Thymus (tissue), 14 donors: ENCODE measurements at places on chromosomes 7 and 10.

- DNase-seq, result no peak
Observed at GRCh38 chr7:2924866-2925840, 81.0 kb upstream of the GNA12 start.

DNA sequence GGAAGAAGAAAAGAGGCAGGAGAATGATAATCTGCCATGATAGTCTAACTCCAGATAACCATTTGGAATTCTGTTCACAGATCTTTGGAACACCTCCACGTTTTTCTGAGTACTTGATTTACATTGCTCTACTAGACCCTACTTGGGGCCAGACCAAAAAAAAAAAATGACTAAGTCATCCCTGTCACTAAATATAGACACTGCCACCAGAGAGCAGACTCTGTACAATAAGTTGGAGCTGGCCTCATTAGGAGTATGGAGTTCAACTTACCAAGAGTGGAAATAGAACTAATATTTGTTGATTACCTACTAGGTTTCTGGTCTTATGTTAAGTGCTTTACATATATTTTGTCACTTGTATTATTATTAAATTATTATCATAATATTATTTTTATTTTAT is 80.9 kb upstream of the ZNF800 start:
- DNase-seq, result no peak

GRCh38 chr7:55440040-55440690 is 75.0 kb downstream of the LANCL2 start:
- no peak for DNase-seq

- no peak for DNase-seq
Observed at GRCh38 chr10:44963772-44964633, 4.4 kb downstream of the RASSF4 start.

GRCh38 chr10:12358863-12359564 is 9.7 kb downstream of the CAMK1D start:
- DNase-seq, result no peak

DNA sequence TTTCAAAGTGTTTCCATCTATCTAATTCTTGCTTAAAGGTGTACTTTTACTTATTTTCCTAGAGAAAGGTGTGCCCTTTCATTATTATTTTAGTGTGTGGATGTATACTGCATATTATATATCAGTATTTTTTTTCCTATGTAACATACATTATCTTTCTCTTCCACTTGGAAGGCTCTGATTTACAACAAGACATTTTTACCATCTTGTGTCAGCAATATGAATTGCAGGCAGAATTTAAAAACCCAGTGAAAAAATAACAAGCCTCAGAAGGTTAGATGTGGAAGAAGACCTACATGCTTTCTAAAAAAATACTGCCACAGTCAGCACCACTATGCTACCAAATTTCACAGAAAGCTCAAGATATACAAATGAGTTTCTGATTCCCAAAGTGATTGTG is 327.7 kb upstream of the STEAP1 start:
- no peak for DNase-seq

GRCh38 chr10:133114251-133114650 is 26.5 kb downstream of the ADGRA1 start:
- no peak for DNase-seq

- DNase-seq, result no peak
Observed at GRCh38 chr7:142797391-142798377, 26.9 kb downstream of the PRSS2 start.

- DNase-seq, result no peak
Observed at GRCh38 chr10:55410415-55410885, 609.4 kb upstream of the PCDH15 start.
